ENCODE measurements at places on chromosomes 16 and 17. TPM values are rescaled to one million over a fixed set of nuclear protein-coding genes. Genes with fewer than 3 reads are reported as not detected.

The C17orf100 gene
- 0.29 TPM for total RNA-seq

DNA sequence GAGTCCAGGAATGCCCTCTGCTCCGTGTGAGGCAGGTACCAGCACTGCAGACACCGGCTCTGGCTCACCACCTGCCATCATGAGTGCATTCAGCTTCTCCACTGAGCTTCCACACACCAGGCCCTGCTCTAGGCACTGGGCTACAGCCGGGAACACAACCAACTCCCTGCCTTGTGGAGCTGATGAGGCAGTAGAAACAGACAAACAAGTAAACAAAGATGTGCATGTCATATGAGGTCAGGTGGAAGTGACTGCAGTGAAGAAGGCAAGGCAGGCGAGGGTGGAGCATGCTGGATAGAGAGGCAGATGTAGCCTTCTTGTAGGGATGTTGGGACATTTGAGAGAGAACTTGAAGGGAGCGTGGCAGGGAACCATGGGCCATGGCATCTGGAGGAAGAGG is 5.0 kb downstream of the NLRC5 start:
- no peak for DNase-seq

- DNase-seq: no peak
Observed at GRCh38 chr17:2302778-2303203, 794 bp downstream of the SMG6 start.

GRCh38 chr17:50279639-50280038 is 5.4 kb downstream of the TMEM92 start:
- no peak for DNase-seq

GRCh38 chr17:76467366-76467765 is at the start of gene AANAT:
TSS of gene AANAT (plus strand) at chr17:76467603. CDS start at chr17:76468747, 1,144 bp downstream.
- DNase-seq: no peak

- no peak for DNase-seq
Observed at GRCh38 chr16:546909-547770, 13.1 kb upstream of the PRR35 start.

- no peak for DNase-seq
Observed at GRCh38 chr17:30203471-30203981, 32.0 kb downstream of the SLC6A4 start.

The FBXW10B gene
- 4.6 TPM for total RNA-seq

GRCh38 chr17:21042458-21043295 is at the start of gene USP22:
TSS of gene USP22 (minus strand) at chr17:21043011. CDS start at chr17:21042835, 176 bp downstream.
- no peak for DNase-seq

The ITGAL gene
- not detected for total RNA-seq

The PIRT gene
- not detected for total RNA-seq

The NOXO1 gene
- not detected for total RNA-seq

The SLC47A1 gene
- total RNA-seq: 2.2 TPM

DNA sequence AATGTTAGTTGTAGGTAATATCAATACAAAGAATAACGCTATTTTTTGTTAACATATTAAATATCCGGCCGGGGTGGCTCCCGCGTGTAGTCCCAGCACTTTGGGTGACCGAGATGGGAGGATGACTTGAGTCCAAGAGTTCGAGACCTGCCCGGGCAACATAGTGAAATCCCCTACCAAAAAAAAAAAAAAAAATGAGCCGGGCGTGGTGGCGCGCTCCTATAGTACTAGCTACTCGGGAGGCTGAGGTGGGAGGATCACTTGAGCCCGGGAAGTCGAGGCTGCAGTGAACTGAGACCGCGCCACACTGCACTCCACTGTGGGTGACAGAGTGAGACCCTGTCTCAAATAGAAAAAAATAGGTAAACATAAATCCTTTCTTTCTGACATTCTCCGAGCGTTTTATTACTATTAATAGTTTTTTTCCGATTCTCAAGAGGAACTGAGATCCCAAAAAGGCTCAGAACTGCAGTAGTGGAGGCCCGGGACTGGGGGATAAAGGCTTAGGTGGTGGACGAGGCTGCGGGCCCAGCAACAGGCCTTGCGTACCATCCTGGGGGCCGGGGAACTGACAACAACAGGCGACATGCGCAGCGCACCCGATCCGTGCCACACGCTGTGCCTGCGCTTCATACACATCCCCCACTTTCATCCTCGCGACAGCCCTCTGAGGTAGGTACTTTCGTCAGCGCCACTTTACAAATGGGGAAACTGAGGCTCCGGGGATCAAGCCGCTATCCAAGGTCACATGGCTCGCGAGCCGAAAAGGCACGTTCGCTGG is 919 bp downstream of the N4BP1 start:
- DNase-seq: no peak

DNA sequence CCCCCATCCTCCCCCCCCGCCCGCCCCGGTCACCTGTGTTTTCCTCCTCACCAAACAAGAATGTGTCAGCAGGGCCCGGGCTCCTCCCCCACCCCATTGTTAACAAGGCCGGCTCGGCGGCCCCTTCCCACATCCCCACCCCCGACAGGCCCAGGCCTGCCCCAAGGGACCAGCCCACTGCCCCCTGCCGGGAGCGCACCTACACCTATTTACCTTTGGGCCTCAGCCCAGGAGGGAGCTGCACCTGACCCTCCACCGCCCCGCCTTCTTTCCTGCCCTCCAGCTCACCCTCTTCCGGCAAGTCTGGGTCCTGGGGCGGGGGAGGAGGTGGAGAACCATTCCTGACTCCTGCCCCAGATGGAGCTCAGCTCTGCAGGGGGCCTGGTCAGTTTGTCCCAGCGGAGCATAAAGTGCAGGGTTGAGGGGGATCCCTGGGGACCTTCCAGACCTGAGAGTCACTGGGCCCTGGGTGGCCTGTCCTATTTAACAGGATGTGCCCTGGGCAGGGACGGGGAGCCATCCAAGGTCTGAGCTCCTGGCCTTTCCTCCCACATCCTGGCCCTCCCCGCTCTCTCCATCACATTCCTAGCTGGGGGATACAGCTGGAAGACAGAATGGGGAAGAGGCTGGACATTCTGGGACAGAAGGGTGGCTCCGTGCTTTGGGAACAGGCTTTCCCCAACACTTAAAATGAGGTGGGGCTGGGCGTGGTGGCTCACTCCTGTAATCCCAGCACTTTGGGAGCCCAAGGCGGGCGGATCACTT is 8.3 kb downstream of the FOXJ1 start:
- DNase-seq: no peak

The TNP2 gene
- not detected for total RNA-seq

Data from H4 (cell line).